Fibroblast of gingiva (primary cell): ENCODE measurements at places on chromosomes 12 and 14.

DNA sequence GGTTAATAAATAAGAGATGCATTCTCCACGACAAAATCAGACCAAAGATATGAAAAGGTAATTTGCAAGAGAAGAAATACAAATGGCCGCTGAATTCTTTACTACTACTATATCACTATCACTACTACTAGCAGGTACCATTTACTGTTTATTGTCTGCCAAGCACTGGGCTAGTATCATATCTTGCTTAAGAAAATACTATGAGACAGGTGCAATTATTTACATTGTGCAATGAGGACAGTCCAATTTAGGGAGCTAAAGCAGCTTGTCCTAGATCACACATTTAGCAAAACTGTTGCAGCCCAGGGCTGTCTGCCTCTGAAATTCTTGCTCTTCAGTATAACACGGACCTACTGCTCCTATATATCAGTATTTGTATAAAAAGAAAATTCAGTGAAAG lies 52.8 kb downstream of the CRADD start:
- no peak for DNase-seq

GRCh38 chr14:76904100-76904739 lies 78.0 kb downstream of the LRRC74A start:
- peak; percentile 97 for DNase-seq

DNA sequence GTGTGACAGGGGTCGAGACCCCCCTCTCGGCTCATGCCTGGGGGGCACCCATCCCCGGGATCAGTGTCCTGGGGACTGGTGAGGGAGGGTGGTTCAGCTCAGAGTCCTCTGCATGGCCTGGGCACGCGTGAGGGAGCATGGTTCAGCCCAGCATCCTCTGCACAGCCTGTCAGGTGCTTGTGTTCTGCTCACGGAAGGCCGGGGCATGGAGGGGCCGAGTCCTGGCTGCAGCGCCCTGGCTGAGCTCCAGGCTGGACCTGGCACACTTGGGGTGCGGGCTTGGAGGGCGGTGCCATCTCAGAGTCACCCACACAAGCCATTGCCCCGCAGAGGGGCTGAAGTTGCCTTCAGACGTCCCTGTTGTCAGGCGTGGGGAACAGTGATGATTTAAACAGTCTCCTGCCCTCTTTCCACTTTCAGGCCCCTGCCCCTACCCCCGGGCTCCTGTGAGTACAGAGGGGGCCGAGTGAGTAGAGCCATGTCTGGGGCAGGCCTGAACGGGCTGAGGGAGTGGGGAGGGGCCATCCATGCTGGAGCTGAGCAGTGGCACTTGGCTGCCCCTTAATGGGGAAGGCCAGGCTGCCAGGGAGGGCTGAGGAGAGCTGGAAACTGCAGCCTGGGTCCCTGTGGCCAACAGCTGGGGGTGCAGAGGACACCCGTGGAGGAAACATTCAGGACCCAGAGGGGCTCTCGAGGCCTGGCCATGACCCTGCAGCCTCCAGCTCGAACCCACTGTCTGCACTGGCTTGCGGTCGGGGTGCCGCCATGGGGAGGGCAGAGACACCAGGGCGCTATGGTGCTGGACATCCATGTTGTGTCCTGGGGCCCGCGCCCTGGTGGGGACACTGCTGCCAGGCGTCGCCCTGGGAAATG lies 22.5 kb downstream of the FBRSL1 start:
- DNase-seq = no peak

GRCh38 chr14:52703225-52703624 lies 3.8 kb upstream of the PSMC6 start:
- peak; percentile 97 for DNase-seq

DNA sequence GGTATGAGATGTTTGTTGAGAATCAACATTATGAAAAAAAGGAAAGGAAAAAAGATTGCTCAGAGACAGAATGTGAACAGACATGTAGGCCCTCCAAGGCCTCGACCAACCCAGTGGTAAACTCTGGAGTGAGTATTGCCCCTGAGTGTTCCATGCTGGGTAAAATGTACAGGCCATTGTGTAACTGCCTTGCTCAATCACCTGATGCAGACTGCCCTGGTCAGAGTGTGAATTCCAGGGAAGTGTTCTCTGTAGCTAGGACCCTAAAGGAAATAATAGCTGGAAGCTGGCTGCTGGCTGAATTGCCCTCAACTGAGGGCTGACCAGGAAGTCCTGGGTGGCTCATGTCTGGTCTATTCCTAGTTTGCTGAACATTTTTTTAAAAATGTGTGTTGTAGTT lies 1081.4 kb upstream of the LRFN5 start:
- DNase-seq = no peak

- no peak for DNase-seq
These were observed 19.6 kb upstream of the TRAF3 start for GRCh38 chr14:102757646-102758045.

DNA sequence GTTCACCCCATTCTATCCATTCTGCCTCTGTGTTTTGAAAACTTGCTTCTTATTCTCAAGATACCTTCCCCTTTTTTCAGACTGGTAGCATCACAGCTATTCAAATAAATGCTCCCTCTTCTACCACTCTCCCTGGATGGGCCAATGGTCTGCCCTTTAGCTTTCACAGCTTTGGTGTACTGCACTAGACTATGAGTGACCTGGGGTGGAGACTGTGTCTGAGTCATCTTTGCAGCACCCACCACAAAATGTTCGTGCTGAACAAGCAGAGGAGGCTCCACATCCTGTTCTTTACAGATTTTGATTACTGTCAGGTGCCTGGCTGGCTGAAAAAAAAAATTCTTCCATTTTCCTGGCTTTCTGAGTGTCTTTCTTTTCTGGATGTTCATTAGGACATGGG lies 1104.1 kb upstream of the TMEM132C start:
- peak; percentile 54 for DNase-seq

- DNase-seq = no peak
These were observed 18.4 kb downstream of the KLHDC2 start for GRCh38 chr14:49786315-49786714.

- DNase-seq = peak; percentile 78
These were observed 1324.7 kb downstream of the AACS start for GRCh38 chr12:126389961-126390360.

GRCh38 chr12:71448150-71448581 lies 8.6 kb downstream of the LGR5 start:
- no peak for DNase-seq

DNA sequence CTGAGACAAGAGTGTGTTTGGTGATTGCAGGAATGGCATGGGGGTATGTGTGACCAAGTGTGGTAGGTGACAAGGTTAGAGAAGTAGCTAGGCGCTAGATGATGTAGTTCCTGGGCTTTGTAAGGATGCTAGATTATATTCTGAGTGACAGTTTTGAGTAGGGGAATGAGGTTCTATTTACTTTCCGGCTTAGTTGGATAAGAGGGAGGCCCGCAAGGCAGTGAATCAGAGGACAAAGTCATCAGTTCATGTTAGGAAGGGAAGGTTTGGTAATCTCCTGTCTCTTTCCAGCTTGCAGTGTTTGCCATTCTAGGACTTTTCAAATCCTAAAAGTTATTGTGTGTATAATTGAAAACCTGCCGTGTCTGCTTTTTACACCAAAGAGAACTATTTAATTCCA lies 45.0 kb downstream of the CFAP54 start:
- no peak for DNase-seq

GRCh38 chr14:88104710-88105109 lies 99.8 kb downstream of the GPR65 start:
- no peak for DNase-seq

GRCh38 chr14:68589447-68590200 lies 203.2 kb downstream of the ZFP36L1 start:
- peak; percentile 94 for DNase-seq

- no peak for DNase-seq
These were observed 295.9 kb upstream of the ATP2B1 start for GRCh38 chr12:90004319-90005074.

DNA sequence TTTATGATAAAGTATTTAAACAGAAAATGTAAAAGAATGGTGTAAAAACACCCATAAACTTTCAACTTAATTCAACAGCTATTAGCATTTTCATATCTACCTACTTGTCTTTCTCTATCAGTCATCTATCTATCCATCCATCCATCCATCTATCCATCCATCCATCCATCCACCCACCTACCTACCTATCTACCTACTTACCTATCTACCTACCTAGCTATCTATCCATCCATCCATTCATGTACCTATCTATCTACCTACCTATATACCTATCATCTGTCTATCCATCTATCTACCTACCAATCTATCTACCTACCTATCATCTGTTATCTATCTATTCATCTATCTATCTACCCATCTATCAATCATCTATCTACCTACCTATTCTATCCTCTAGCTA lies 8.5 kb downstream of the NOS1 start:
- DNase-seq = no peak

- DNase-seq = no peak
These were observed 284.3 kb downstream of the FUT8 start for GRCh38 chr14:65696801-65697200.

DNA sequence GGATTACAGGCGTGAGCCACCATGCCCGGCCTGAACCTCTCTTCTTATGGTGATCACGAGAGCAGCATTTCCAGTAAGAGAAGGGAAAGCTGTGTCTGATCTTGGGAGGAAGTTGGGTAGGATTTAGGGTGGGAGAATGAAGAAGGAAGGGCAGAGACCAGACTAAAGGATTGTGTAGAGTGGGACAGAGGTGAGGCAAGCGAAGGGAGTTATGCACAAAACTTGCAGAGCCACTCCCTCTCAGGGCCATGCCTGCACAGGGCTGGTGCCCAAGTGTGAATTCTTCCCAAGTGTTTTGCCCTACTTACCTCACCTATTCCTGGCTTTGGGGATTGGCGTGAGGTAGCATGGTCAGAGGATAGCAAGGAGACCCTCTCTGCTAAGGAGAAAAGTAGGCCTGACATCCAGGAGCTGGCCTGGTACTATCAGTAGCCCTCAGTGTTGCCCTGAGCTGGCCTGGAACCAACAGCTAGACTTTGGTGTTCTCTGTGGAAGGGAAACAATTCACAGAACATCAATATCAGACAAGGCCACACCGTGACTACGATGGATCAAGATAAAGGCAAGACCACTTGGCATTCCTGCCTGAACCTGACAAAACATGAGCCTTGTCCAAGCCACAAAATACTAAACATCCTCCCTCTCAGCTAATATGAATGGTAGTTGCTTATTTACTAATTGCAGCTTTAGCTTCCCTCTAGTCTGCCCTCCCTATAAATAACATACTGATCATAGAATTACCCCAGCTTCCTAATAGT lies 201.0 kb upstream of the AMIGO2 start:
- no peak for DNase-seq

DNA sequence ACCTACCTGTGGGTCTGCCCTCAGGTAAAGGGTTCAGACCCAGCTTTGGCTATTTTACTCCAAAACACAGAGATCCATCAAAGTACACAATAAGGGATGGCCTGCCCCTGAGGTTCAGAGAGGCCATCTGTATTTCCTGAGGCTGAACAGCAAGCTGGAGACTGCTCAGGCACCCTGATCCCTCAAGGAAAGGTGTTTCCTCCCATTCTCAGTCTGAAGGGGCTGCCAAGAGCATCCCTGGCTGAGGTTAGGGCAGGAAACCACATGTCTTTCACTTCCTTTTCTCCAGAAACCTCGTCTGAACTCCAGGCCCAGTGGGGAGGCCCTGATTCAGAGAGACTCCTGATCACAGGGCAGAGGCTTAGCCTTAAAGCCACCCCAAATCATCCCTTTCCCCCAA lies 1.5 kb downstream of the RILPL1 start:
- DNase-seq = no peak

- no peak for DNase-seq
These were observed 35.6 kb downstream of the SCN8A start for GRCh38 chr12:51626629-51627028.

DNA sequence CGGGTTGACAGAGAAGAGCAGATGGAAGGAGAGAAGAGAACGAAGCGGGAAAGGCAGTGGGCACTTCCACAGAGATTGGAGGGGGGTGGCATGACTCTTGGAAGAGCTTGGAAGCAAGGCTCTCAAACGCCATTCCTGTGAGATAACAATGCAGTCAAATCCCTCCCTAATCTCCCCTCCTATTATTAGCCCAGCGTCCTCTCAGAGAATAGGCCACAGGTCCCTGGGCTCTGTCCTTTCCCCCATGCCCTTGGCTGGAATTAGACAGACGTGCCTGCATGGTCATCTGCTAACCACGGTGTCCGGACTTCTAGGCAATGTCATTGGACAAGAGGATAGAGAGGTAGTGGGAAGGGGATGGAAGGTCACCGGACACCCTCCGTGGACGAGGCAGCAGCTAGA lies 8.0 kb upstream of the MYH7 start:
- DNase-seq = no peak

DNA sequence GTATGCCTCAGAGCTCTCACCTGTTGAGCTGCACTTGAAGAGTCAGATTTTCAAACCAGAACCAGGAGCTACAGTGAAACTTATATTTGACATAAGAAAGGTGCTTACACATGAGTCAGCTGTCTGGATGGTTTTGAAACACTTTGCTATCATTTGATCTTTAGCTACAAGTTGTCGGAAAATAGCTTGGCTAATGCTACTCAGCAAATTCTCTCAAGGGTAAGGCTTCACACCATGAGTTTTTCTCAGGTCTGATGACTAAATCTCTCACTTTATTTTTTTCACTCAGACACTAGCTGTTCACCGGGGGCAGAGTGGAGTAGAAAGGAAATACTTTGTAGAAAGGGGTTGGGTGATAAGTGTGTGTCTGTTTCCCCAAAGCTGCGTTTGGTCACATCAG lies 171.8 kb downstream of the FLRT2 start:
- DNase-seq = no peak

DNA sequence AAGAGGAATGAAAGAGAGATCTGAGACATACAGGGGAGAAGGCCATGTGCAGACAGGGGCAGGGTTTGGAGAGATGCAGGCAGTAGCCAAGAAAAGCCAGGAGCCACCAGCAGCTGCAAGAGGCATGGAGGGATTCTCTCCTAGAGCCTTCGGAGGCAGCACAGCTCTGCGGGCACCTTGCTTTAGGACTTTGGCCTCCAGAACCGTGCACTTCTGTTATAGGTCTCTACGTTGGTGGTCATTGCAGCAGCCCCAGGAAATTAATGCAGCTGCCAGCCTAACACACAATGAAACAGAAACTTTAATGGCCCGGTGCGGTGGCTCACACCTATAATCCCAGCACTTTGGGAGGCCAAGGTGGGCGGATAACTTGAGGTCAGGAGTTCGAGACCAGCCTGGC lies 14.7 kb upstream of the VRK1 start:
- DNase-seq = no peak

DNA sequence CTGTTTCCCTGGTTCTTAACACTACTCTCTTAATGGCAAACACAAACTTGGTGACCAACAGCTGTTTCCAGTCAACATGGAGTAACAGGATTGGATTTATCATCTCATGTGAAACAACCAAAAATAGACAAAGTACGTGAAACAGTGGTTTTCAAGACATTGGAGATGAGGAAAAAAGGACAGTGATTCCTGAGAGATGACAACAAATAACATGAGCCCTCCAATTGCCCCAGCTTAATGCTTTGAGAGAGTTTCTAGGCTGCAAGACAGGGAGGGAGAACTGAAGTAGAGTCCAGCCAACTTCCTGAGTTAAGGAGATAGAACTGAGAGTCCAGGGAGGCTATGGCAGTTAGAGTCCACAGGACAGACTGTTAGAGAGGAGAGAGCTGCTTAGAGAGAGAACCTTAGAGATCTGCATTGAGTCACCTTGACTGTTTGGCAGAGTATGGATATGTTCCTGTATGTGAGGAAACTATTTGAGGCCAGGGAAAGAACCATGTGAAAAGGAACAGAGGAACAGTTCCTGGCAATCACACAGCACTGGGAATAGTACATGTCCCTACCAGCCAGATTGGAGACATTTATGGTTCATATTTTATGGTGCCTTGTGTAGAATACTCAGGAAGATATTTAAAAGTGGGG lies 106.4 kb downstream of the PCNX1 start:
- peak; percentile 68 for DNase-seq
